ENCODE measurements at places on chromosomes 1 and 21.

DNA sequence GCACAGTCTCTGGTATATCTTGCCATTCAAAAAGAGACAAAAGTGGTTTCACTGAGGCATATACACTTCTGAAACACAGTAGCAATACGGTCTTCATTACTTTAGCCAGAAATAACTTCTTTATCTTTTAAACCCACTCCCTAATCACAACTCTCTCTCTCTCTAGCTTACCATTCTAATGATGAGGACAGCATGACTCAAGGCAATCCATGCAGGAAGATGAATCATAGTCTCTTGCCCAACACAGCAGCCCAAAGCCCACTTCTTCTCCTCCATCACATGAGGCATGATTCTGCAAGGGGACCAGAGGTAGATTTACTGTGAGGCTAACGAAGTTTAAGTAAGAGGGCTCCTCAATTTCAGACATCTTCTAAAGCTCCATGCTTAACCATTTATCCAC is 285.0 kb upstream of the NR5A2 start:
- DNase-seq, result no peak

GRCh38 chr1:198656500-198656932 is 17.7 kb downstream of the PTPRC start:
- peak; percentile 80 for DNase-seq

DNA sequence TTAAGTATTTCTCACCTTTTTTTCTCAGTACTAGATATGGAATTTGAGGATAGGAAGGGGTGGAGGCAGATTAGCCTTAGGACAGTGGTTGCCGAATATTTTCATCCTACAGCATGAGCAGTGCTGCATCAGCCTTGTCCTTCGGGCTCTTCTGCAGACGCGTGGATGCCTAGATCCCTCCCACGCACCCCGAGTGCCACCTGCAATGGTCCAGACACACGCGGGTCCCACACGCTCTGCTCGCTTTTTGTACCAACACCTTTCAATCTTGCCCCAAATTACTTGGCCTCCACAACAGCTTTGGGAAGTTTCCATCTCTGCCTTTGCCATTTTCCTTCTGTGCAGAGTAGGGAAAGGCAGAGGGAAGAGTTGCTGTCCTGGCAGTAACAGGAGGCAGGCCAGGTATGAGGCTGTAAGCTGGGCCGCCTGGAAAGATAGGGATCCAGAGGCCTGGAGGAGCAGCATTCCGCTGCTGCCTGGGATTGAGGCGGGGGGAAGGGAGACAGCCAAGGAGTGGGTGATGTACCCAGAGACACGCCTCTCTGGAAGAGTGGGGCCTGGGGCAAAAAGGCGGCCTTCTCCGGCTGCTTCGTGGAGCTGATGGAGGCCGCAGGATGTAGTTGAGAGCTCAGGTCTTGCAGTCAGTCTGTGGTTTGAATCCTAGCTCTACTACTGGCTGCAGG is 467.7 kb downstream of the KIF26B start:
- DNase-seq, result no peak

DNA sequence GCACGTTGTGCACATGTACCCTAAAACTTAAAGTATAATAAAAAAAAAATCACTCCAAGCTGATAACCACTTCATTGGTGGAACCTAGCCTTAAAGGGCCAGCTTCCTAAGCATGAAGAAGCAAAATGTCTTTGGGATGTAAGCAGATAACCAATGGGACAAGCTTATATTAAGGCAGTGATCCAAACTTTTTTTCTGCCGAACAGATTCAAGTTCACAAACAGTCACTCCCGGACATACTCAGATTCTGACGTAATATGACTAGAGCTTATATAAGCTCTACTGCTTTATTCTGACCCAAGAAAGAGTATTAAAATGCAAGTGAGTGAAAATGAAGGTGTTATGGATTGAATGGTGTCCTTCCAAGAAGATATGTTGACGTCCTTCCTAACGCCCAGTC is 44.9 kb upstream of the HIVEP3 start:
- no peak for DNase-seq

DNA sequence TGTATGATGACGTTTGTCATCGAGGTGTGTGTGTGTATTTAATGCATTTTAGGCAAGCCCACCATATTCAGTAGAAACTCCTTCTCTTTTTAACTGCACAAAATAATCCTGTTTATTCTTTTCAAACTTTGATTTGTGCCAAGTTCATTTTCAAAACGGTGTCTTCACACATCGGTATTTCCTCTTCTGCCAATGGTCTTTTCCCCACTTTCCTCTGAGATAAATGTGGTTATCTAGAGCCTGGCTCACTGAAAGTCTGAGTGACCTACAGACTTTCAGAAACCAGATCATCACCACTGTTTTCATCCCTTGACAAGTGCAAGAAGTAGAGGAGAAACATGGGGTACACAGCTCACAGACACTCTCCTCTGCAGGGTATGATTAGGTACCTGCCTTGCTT is 69.4 kb downstream of the GPATCH2 start:
- no peak for DNase-seq

DNA sequence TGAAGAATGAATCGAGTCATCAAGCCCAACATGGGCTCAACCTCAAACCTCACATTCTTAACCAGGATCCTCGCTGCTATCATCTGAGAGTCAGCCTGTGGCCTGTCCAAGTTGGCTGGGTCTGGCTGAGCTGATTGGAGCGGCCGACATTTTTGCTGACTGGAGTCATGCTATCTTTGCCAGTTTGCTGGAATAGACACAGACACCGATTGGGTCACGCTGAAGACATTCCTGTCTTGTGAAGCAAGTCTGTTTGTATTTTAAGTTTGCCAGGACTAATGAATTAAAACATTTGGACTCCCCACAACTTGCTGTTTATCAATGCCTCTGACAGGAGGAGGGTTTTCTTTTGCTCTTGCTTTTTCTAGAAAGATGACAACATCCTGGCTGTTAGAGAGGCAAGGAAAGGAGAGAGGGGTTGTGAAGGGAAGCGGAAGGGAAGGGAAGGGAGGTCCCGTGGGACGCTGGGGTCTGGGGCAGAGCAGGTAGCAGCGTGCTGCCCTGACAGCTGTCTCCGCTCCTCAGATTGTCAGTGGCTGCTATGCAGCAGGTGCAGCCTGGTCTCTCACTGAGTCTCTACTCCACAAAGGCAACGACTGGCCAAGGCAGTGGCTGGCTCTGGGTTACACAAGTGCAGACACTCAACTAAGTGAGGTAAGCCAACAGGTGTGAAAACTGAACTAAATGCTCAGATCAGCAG is at the start of gene MAP3K7CL:
Gene MAP3K7CL (plus strand): TSS at position 375 of the 700 bp plus-strand sequence. CDS start 2,701 bp downstream, outside the sequence.
- DNase-seq, result no peak

DNA sequence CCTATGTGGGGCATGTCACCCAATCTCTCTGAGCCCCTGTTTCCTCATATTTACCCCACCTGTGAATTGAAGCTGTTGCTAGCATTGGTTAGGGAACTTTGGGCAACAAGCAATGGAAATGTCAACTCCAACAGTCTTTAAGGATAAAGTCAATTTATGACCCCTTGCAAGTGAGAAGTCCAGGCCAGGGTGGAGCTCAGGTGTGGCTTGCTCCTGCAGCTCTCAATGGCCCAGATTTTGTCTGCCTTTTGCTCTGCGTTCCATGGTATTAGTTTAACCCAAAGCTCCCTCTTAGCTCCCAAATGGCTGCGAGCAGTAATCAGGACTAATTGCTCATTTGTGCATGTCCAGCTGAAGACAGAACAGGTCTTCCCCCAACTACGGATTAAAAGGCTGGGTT is 70.4 kb upstream of the ABCG1 start:
- DNase-seq, result no peak

GRCh38 chr1:68959461-68960030 is 462.7 kb upstream of the DEPDC1 start:
- no peak for DNase-seq

DNA sequence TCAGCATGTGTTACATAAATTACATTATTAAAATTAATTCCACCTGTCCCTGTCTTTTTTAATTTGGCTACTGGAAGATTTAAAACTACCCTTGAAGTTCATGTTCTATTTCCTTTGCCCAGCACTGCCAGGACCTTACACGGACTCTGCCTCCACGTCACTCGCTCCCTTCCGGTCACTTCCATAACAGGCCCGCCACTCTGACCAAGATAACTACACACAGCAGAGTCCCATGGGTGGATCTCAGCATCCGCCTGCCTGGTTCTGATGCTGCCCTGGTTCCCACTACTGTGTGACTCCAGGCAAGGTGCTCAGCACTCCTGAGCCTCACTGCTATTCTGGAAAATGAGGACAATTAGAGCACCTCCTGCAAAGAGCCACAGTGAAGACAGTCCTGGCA is 153.3 kb upstream of the ERG start:
- DNase-seq, result no peak

DNA sequence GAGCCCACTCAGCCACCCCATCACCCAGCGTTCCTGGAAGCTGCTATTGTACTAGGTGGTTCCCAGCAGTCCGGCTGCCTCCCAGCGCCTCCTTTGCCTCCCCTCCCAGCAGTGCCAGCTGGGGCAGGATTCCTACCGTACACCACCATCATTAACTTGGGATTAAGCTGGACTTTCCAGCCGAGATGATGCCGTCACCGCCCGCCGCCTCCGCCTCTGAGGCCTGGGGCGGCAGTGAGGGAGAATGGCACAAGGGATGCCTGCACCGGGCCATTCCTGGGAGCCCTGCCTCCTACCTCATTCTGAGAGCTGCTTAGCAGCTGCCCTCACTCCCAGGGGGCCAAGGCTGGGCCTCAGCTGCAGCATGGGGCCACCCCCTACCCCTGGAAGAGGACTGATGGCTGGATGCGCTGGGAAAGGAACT is 13.2 kb downstream of the CNTN2 start:
- no peak for DNase-seq

- no peak for DNase-seq
Observed at GRCh38 chr1:9438431-9439073, 100.7 kb upstream of the SLC25A33 start.

- no peak for DNase-seq
Observed at GRCh38 chr1:119367432-119368124, 1.0 kb upstream of the HAO2 start.

GRCh38 chr1:21149430-21149854 is 27.3 kb downstream of the EIF4G3 start:
- no peak for DNase-seq

DNA sequence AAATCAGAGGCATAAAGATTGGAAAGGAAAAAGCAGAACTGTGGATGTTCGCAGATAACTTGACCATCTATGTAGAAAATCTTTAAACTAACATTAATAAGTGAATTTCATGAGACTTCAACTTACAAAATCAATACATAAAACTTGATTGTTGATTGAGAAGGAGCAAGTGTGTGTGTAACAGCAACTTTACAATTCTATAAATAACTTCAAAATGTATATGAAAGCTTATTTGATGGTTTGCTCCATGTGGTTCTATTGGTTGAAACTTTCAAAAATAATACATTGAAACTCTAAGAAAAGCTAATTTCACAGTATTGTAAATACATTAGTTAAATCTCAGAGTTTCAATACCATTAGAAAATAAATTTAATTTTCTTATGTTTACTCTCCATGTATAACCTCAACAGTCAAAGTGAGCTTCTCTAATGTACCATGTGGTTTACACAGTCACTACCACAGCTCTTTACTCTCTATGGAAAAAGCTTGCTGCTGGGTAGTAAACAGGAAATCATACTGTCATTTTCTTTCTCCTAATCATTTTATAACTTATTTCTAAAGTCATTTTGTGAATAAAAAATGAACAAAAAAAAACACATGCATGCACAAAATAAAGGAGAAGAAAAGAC is 12.0 kb downstream of the AKT3 start:
- no peak for DNase-seq

- DNase-seq, result no peak
Observed at GRCh38 chr1:36971852-36972618, 62.3 kb downstream of the GRIK3 start.

GRCh38 chr1:199529324-199529723 is 498.2 kb upstream of the NR5A2 start:
- DNase-seq, result no peak

DNA sequence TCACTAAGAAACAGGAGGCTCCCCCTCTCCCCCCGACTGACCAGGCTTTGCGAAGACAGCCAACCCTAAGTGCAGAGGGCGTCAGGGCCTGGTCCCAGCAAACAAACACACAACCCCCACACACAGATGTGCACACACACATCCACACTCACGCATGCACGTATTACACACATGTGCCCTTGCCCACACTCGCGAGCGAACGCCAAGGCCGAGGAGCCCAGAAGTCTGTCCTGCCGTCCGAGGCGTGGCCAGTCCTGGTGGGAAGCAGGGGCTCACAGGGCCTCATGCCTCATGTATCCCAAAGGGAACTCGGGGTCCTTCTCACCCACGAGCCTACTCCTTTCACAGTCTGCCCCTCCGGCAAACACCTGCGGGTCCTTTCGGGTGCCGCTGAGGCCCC is 2.0 kb downstream of the SDF4 start:
- DNase-seq, result no peak

- DNase-seq, result no peak
Observed at GRCh38 chr1:150902346-150902745, 15.4 kb downstream of the CTXND2 start.

DNA sequence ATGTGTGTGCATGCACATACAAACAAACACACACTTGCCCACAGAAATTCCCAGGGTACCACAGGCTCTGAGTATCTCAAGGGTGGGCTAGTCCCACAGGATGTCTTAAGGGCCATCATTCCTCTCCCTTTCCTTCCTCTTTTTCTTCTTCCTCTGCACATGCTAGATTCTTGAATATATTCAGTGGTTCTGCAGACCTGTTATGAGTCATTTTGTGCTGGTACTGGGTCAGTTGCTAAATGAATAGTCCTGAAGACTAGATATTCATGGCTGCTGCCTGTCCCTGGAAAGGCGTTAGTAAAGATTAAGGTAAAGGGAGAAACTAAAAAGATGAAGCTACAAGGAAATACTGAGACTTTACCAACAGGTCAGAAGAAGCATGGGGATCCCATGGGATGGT is 256.7 kb upstream of the KIAA0040 start:
- no peak for DNase-seq

DNA sequence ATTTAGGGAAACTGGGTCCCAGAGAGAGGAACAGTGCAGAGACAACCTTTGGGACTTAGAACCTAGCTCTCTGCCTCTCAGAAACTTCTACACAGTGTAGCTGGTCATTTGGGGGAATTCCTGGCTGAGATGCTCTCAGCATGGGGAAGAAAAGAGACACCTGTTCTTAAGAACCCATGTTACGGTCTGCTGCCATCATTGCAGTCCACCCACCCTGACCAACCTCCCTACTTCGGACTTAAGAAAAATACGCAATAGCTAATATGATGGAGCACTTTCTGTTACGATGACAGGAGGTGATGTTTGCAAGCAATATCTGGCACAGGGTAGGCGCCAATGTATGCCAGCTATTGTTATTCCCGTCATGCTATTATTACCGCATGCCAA is 177.9 kb downstream of the IGSF21 start:
- DNase-seq, result no peak

- DNase-seq, result no peak
Observed at GRCh38 chr1:156371553-156372264, 2.7 kb downstream of the RHBG start.

GRCh38 chr1:178134061-178134460 is 40.2 kb downstream of the RASAL2 start:
- DNase-seq, result no peak

- DNase-seq, result peak; percentile 19
Observed at GRCh38 chr1:3717715-3718601, 34.3 kb upstream of the CCDC27 start.

GRCh38 chr1:32485554-32486255 is 20.8 kb downstream of the ZBTB8B start:
- no peak for DNase-seq
